ENCODE measurements at places on chromosomes 11 and 22.

DNA sequence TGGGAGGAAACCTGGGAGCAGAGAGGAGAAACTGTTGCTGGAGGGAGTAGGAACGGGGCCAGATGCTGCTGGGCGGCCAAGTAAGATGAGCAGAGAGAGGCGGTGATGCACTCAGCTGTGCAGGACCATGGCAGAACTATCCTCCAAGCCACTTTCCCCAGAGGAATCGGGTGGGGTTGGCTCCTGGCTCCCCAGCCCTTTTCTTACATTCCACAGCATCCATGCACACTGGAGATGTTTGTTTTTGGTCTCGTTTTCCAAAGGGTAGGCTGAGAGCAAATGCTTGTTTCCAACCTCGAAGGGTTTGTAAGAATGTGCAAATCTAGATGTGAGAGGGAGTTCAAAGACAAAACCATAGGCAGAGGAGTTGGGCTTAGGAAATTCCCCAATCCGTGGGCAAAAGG is 73.2 kb downstream of the DBX1 start:
- no peak for DNase-seq

DNA sequence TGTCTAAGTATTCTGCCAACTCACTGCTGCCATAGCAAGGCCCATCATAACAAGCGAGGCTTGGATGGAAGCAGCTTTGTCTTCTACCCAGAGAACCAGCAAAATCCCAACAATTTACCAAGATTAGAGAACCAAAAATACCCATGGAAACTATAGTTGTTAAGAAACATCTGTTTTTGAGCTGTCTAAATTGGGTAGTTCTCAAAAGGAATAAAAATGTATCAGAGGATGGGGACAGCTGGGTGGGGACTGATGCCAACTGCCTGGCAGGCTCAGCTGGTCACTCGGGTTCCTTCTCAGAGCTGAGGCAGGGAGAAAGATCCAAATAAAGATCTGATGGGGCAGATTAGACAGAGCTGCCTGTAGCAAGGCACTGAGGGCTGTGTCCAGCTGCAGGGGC is 85.9 kb upstream of the GRK3 start:
- DNase-seq, result no peak

- peak; percentile 60 for DNase-seq
Measured at GRCh38 chr11:44607319-44607962, 42.0 kb downstream of the CD82 start.

DNA sequence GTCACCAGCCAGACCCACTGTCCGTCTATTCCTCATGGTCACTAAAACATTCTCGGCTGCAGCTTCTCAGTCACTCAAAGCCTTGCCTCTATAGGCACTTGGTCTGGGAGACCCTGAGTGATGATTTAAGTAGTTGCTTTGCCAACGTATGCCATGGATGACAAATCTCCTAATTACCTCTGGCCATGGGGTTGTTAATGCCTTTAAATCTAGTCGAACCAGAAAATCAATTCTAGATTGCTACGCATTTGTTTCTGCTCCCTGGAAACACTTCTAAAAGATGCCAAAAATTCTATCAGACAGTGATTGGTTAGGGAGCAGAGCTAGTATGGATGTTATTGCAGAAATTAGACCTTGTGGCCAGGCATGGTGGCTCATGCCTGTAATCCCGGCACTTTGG is 57.0 kb upstream of the RTL6 start:
- DNase-seq, result no peak

DNA sequence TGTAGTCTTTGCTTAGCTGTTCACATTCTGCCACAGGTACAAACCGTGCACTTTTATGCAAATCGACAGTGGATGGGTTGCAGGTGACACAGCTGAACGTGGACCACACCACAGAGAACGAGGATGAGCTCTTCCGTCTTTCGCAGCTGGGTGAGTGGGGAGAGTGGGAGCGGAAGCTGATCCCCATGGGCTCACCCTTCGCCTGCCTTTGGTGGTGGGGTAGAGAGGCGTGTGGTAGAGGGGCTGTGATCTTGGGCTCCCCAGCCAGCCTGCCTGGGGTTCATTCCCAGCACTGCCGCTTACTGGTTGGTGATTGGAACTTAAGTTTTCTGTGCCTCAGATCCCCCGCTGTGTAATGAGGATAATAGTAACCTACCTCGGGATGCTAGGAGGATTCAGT is 19.1 kb downstream of the TAB1 start:
- DNase-seq, result no peak

- DNase-seq, result no peak
Measured at GRCh38 chr22:41491374-41492100, 22.6 kb downstream of the ACO2 start.

- DNase-seq, result no peak
Measured at GRCh38 chr11:29682856-29683255, 334.0 kb downstream of the KCNA4 start.

- DNase-seq, result peak; percentile 42
Measured at GRCh38 chr11:77113382-77114088, 10.9 kb downstream of the OMP start.

- DNase-seq, result no peak
Measured at GRCh38 chr11:74070723-74071492, 62.0 kb upstream of the UCP3 start.

- DNase-seq, result no peak
Measured at GRCh38 chr11:61667684-61668305, 12.4 kb upstream of the DAGLA start.

DNA sequence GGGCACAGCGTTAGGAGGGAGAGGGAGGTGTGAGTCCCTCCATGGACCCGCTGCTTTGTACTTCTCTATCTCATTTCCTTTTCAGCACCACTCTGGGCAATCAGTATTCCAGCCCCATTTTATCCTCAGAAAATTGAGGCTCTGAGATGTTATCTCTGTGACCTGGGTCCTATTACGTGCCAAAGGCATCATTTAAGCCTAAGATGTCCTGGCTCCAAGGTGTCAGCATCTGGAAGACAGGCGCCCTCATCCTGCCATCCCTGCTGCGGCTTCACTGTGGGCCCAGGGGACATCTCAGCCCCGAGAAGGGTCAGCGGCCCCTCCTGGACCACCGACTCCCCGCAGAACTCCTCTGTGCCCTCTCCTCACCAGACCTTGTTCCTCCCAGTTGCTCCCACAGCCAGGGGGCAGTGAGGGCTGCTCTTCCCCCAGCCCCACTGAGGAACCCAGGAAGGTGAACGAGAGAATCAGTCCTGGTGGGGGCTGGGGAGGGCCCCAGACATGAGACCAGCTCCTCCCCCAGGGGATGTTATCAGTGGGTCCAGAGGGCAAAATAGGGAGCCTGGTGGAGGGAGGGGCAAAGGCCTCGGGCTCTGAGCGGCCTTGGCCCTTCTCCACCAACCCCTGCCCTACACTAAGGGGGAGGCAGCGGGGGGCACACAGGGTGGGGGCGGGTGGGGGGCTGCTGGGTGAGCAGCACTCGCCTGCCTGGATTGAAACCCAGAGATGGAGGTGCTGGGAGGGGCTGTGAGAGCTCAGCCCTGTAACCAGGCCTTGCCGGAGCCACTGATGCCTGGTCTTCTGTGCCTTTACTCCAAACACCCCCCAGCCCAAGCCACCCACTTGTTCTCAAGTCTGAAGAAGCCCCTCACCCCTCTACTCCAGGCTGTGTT is 829 bp upstream of the APOC3 start:
- no peak for DNase-seq

GRCh38 chr11:78659326-78660270 is 84.9 kb upstream of the NARS2 start:
- DNase-seq, result no peak

- peak; percentile 36 for DNase-seq
Measured at GRCh38 chr11:35133656-35134055, 5.3 kb upstream of the CD44 start.

DNA sequence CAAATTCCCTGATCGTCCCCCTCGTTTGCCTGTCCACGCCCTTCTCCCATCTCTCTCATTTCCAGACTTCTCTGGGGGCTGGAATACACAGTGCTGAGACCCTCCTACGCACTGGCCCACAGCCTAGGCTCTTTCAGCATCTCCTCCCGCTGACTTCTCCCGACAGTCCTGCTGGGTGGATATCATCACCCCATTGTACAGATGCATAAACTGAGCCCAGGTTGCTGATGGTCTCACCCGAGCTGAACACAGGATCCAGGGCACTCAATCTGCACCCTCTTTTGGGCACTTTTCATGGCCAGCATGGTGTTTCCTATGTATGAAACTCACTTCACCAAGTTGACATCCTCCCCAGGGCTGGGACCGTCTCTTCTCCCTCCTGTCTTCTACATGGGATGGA is 31.7 kb upstream of the PICK1 start:
- DNase-seq, result no peak
